Eye (tissue), 1 donor: ENCODE measurements at places on chromosomes 7 and 10.

DNA sequence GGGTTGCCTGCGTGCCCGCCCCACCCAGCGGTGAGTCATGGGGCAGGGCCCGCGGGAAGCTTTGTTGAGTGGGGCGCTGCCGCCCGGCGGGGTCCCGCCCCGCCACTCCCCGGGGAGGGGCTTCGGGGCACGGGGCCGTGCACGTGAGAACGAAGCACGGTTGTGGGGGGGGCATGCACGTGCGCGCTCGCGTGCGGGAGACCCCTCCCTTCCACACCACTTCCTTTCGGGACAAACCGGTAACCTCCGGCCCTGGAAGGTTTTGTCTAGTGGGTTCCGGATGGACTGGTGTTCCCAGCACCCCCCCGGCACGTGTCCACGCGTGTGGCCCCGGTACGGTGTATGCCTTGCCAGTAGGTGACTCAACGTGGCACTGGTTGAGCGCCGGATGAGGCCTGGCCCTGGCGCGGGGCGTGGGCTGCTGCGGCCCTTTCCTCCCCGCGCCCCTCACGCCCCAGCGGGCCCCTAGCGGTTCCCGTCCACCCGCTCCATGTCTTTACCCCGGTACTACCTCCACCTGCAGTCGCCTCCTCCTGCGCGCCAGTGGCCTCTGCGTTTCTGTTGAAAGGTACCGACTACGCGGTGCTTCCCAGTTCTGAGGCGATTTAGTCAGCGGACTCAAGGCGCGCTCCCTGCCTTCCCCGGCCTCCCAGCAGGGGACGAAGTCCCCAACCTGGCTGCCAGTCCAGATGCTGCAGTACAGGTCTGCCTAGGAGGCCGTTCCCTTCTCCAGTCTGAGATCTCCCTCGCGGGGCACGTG is 3.1 kb downstream of the ADIRF start:
- peak; percentile 90 for DNase-seq

- DNase-seq: no peak
Measured at GRCh38 chr10:26810435-26811026, 50.2 kb downstream of the ABI1 start.

- no peak for DNase-seq
Measured at GRCh38 chr7:127655720-127656119, 3.7 kb downstream of the SND1 start.

- peak; percentile 68 for DNase-seq
Measured at GRCh38 chr10:113274176-113274829, 278.6 kb upstream of the HABP2 start.

DNA sequence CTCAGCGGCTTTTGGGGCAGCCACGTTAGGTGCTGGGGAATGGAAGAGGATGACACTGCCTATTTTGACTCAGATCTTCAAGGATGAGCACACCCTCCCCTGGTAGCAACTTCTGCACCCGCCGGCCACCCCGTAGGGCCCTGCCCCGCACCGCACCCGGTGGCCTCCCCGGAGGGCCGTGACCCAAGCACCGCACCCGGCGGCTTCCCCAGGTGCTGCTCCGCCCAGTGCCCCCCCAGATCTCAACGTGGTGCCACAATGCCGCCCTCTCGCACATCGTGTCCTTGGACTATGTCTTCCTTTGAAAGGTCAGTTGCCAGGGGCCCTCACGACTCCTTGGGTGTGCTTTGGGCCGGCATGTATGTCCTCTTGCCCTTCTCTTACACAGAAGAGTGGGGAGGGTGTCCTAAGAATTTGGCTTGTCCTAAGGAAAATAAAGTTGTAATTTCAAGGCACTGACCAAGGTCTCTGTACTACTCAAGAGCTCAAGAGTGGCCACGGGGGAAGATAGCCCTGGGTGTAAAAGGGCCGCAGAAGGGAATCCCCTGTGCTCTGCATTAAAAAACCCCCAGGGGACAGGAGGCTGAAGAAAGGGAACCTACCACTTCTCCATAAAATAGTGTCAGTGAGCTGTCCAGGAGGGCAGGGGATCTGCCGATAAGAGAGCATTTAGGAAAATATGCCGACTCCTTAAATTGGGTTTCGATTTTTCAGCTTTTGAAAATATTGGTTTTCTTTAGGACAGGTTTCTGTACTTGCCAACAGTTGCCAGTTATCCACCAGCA is 1.6 kb upstream of the LANCL2 start:
- no peak for DNase-seq

- DNase-seq: peak; percentile 50
Measured at GRCh38 chr7:45328403-45328981, 170.9 kb downstream of the RAMP3 start.

- no peak for DNase-seq
Measured at GRCh38 chr10:44910602-44911001, 535 bp upstream of the TMEM72 start.

GRCh38 chr7:142882338-142882678 is 3.2 kb downstream of the TRPV6 start:
- DNase-seq: no peak

DNA sequence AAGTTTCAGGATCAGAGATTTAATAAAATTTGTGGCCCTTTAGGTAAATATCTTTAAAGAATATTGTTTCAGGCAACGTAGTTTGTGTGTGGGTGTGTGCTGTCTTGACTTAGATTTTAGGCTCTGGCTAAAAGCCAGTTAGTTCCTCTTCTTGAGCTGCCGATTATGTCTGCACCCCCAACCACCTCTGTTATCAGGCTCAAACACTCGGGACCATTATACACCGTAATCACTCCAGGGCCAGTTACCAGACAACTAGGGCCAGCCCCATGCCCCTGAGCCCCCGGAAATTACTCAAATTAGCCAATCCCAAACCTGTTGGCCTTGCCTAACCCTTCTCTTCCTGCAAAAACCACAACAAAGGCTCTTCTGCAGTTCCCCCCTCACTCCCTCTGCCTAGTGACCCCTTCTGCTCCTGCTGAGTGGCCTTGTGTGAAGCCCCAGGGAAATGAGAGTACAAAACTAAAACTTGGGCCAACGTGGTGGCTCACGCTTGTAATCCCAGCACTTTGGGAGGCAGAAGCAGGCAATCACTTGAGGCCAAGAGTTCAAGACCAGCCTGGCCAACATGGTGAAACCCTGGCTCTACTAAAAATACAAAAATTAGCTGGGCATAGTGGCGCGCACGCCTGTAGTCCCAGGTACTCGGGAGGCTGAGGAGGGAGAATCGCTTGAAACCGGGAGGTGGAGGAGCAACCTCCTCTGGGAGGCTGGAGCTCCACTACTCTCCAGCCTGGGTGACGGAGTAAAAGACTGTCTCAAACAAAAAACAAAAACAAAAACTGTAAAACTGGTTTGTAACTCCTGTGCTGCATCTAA is 9.2 kb upstream of the HNRNPF start:
- no peak for DNase-seq

- no peak for DNase-seq
Measured at GRCh38 chr10:60262647-60263126, 127.0 kb downstream of the ANK3 start.

- no peak for DNase-seq
Measured at GRCh38 chr7:144494355-144494754, 90.9 kb upstream of the NOBOX start.

DNA sequence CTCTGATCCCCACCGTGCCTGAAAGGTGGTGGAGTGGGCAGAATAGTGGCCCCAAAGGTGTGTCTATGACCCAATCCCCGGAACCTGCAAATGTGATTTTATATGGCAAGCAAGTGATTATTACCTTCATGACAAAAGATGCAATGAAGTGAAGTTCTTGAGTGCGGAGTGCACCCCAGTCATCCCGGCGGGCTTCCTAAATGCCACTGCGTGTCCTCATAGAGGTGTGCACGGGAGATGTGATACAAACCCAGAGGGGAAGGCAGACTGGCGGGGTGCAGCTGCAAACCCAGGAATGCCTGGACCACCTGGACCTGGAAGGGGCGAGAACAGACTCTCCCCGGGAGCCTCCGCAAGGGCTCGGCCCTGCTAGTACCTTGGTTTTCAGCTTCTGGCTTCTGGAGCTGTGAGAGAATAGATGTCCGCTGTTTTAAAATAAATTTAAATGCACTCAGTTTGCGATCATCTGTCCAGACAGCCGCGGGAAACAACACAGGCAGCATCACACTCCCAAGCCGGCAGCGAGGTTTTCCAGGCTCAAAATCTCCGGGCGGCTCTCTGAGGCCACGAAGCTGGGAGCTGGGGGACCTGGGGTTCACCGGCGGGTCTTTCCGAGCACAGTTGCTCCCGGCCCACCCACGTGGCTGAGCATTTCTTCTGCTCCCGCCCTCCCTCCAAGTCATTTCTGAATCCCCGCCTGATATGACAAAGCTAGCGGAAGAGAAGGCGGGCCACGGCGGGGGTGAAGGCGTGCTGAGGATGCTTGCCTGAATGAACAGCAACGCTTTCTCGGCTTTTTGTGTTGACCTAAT is 50.4 kb upstream of the EBF3 start:
- DNase-seq: peak; percentile 60

DNA sequence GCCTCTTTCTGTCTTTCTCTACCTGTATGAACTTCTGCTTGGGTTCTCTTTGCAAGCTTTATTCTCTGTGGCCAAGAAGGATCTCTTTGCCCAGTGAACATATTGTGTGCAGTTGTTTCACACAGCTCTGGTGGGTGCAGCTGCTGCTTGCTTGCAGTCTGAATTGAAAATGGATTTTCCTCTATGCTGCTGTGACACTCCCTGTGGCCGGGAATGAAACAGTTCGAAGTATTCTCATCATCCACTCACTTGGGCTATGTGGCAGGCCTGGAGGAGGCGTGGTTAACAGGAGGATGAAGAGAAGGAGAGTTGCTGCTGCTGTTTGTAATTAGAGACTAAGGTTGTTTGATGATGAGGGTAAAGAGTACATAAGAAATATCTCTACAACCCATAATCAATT is 28.4 kb upstream of the ITGA8 start:
- DNase-seq: no peak

- DNase-seq: no peak
Measured at GRCh38 chr10:79293841-79294581, 53.3 kb upstream of the PPIF start.

- DNase-seq: peak; percentile 63
Measured at GRCh38 chr7:148609045-148609725, 18.6 kb downstream of the C7orf33 start.
